CD8-positive, alpha-beta memory T cell (primary cell): ENCODE measurements at places on chromosomes 6 and 20. TPM values are rescaled to one million over a fixed set of nuclear protein-coding genes. Genes with fewer than 3 reads are reported as not detected.

DNA sequence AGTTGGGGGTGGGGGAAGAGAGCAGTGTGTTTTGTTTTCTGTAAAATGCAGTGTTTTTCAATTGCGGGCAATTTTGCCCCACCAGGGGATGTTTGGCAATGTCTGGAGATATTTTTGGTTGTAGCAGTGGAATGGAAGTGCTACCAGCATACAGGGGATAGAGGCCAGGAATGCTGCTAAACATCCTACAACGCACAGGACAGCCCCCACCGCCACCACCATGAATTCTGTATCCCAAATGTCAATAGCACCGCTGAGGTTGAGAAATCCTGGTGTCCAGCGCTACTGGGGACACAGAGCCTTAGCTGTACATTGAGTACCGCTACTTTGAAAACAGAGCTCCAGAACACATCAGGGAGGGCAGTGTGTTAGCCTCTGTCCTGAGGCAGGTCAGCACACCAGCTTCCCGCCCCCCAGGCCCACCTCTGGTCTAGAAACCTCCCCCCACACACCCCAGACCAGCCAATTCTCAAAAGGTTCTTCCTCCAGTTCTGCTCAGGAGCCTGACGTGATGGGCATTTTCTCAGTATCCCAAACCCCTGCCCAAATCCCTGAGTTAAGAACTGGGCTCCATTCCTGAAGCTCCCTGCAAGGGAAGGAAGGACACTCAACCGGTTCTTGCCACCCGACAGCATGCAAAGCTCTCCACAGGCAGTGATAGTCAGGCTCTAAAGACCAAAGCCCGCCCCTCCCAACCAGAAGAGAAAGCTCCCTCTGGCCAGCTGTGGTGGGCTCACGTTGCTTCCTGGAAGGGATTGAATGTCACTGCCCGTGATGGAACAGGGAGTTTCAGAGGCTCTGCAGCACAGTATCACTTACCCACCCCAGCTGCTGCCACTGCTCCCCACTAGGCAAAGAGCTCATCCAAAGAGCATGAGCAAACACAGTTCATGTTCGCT is 321.5 kb upstream of the JARID2 start:
- H3K27me3 ChIP-seq, result no peaks in the 10 kb centered on the region
- no peaks in the 10 kb centered on the region for H3K36me3 ChIP-seq
- DNase-seq, result no peak

PREX1 gene
- total RNA-seq, result 90.0 TPM

GRCh38 chr6:118781897-118782296 is 112.1 kb upstream of the ASF1A start:
- no peak overlapping the region for H3K27ac ChIP-seq
- H3K4me1 ChIP-seq, result peaks cover 8% of the 10 kb centered on the region
- no peaks in the 10 kb centered on the region for H3K27me3 ChIP-seq
- H3K4me3 ChIP-seq, result no peak overlapping the region
- no peaks in the 10 kb centered on the region for H3K36me3 ChIP-seq

DNA sequence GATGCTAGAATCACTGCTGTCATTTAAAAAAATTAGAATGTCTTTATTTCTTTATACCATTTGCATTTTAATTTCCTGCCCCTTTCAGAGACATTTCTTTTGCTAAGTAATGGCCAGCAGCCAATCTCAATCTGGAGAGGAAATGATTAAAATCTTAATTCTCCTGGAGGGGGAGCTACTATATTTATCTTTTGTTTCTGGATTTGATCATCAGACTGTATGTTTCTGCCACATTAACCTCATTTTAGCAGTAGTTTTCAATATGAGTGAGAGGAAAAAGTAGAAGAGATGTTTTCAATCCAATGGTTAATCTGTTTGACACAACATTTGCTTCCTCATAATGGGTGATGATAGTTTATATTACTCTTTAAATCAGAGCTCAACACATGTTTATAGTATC is 138.0 kb downstream of the FUT9 start:
- no peaks in the 10 kb centered on the region for H3K4me1 ChIP-seq
- no peaks in the 10 kb centered on the region for H3K27me3 ChIP-seq
- H3K27ac ChIP-seq, result no peak overlapping the region
- H3K36me3 ChIP-seq, result no peaks in the 10 kb centered on the region
- no peak overlapping the region for H3K4me3 ChIP-seq

GRCh38 chr20:17407550-17407949 is 123.6 kb downstream of the BFSP1 start:
- no peaks in the 10 kb centered on the region for H3K4me1 ChIP-seq
- no peak overlapping the region for H3K4me3 ChIP-seq
- no peak overlapping the region for H3K27ac ChIP-seq
- H3K36me3 ChIP-seq, result no peaks in the 10 kb centered on the region

ISM1 gene
- total RNA-seq, result 1.7 TPM

CLPSL1 gene
- total RNA-seq, result not detected

RSPH4A gene
- 0.11 TPM for total RNA-seq

- no peak overlapping the region for H3K4me3 ChIP-seq
- H3K4me1 ChIP-seq, result no peaks in the 10 kb centered on the region
- H3K36me3 ChIP-seq, result no peaks in the 10 kb centered on the region
- DNase-seq, result no peak
- H3K27me3 ChIP-seq, result no peaks in the 10 kb centered on the region
Measured at GRCh38 chr20:17912916-17913315, 55.7 kb downstream of the SNX5 start.

DNA sequence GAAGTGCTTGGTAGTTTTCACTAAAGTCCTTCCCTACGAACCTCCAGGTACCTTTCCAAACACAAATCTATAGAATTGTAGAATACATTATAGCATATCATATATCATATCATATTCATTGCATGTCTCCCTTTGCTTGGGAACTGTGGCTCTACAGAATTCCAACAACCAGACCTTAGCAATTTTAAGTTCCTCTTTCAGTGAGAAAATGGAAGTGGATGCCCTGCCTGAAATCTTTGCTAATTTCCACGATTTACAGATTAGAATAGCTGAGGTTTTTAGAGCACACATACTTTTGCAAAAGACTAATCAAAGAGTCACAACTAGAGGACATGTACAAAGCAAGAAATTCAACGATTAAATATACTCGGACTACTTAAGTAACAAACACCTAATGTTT is 78.6 kb downstream of the TNFRSF21 start:
- no peak overlapping the region for H3K4me3 ChIP-seq
- no peaks in the 10 kb centered on the region for H3K27me3 ChIP-seq
- no peaks in the 10 kb centered on the region for H3K36me3 ChIP-seq
- H3K27ac ChIP-seq, result no peak overlapping the region
